ENCODE measurements at places on chromosomes 1 and 21. TPM values are rescaled to one million over a fixed set of nuclear protein-coding genes. Genes with fewer than 3 reads are reported as not detected.

Gene OR2W3
- 0.33 TPM for total RNA-seq

Gene SYPL2
- total RNA-seq = 9.0 TPM

Gene CD101
- 2.6 TPM for total RNA-seq

Gene FNBP1L
- total RNA-seq = 9.3 TPM

Gene PROK1
- total RNA-seq = 0.32 TPM

Gene MLLT11
- 2.0 TPM for total RNA-seq

Gene KCNE2
- total RNA-seq = not detected

All from posterior vena cava (tissue), 2 donors.